ENCODE measurements at places on chromosomes 7 and 10. TPM values are rescaled to one million over a fixed set of nuclear protein-coding genes. Genes with fewer than 3 reads are reported as not detected.
A peak's percentile ranks its signal among the peaks of the same experiment; 100 is the strongest.

The AMPH gene
- total RNA-seq: not detected

The UFSP1 gene
- total RNA-seq: 8.4 TPM

The SPRN gene
- 1.2 TPM for total RNA-seq

The ADCY1 gene
- total RNA-seq: 17.0 TPM

The NUTM2D gene
- total RNA-seq: 7.8 TPM

The FAM149B1 gene
- 15.8 TPM for total RNA-seq

The LOXL4 gene
- 7.4 TPM for total RNA-seq

The MLXIPL gene
- 123 TPM for total RNA-seq

- DNase-seq: no peak
Observed at GRCh38 chr7:31986878-31987518, 83.2 kb downstream of the PDE1C start.

GRCh38 chr10:29245476-29245875 lies 43.4 kb upstream of the LYZL1 start:
- DNase-seq: peak; percentile 6

DNA sequence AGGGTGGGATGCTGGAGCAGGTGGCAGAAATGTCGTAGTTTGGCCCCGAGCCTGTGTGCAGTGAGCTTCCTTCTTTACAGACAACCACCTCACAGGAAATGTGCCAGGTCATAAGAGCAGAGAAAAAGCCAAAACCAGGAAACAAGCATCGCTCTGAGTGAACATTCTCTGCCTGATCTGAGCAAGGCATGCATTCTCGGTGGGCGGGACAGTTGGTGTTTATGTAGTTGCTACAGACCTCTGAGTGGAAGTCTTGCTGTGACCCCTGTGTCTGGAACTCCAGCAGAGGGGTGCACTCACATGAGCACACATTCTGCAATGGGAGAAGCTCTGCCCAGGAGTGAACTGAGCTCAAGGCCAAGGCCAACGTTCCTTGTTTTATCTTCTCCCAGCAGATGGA lies 230.1 kb downstream of the TCERG1L start:
- no peak for DNase-seq

GRCh38 chr7:128359939-128360338 lies 1.6 kb downstream of the PRRT4 start:
- no peak for DNase-seq

DNA sequence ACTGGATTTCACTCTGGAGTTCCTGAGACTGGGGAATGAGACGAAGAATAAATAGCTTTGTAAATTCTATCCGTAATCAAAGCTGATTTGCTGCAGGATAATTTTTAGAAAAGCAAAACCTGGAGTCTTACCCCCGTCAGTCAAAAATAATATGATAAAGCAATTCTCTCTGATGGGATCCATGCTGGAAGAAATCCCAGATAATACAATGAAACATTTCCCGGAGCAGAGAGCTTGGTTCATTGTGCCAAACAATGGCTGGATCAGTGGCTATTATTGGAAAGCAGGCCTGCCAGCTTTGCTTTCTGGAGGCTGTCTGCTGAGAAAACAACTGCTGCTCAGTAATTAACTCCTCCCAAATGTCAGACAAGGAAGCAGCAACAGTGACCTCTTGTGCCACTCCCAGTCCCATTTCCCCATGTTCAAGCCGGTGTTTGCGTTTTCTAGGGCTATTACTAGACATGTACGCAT lies 609.4 kb upstream of the PCDH15 start:
- peak; percentile 6 for DNase-seq

- no peak for DNase-seq
Observed at GRCh38 chr7:72053292-72053691, 358.8 kb downstream of the CALN1 start.

GRCh38 chr7:23332910-23333612 lies 33.9 kb downstream of the MALSU1 start:
- no peak for DNase-seq

DNA sequence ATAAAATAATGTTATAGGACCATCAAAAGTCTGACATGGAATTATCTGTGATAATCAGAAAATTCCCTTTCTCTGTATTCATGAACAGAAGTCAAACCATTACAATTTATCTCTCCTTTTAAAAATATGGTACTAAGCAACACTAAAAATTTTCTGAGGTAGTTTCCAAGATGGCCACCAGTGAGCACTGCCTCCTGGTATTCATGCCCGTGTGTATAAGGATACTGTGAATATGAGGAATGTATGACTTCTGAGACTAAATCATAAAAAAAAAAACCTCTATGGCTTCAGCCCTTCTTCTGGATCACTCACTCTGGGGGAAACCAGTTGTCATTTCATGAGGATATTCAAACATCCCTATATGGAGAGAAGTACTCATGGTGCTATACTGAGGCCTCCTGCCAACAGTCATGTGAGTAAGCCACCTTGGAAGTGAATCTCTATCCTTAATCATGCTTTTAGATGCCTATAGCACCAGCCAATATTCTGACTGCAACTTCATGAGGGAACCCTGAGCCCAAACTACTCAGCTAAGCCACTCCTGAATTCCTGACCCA lies 41.1 kb downstream of the SIRT1 start:
- no peak for DNase-seq

DNA sequence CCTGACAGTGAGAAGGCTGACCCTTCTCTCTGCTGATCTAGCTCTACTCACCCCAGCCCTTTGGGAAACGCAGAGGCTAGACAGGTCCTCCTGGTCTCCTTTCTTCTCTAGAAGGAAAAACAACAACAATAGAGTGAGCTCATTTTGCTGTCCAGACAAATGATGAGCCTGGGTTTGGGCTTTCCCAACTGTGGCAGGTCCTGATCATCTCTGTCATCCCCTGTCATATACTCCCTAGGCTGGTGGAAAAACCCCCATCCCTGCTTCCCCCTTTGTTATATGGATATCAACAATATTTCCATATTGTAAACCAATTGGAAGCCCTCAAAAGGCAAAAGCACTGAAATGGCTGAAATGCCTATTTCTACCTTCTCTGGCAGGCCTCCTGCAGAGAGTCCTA lies 9.2 kb upstream of the DDIT4 start:
- no peak for DNase-seq

DNA sequence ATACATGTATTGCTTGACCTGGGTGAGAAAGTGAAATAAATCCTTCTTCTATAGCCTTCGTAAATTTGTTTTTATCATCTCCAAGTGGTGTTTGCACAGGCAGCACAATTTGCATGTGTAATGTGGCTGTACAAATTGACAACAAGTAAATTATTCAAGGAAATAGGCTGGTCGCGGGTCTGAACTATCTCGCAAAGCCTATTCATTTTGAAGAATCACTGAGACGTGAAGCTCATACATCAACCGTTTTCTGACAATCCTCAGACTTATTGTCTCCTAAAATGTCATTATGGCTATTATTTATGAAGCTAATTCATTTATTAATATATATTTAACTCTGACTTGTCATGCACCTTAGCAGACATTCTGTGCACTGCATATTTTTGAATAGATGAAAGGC lies 16.2 kb upstream of the FAM204A start:
- no peak for DNase-seq

- no peak for DNase-seq
Observed at GRCh38 chr10:42987575-42987974, 89.3 kb upstream of the RET start.

- DNase-seq: no peak
Observed at GRCh38 chr10:82934429-82934828, 1059.4 kb downstream of the NRG3 start.

DNA sequence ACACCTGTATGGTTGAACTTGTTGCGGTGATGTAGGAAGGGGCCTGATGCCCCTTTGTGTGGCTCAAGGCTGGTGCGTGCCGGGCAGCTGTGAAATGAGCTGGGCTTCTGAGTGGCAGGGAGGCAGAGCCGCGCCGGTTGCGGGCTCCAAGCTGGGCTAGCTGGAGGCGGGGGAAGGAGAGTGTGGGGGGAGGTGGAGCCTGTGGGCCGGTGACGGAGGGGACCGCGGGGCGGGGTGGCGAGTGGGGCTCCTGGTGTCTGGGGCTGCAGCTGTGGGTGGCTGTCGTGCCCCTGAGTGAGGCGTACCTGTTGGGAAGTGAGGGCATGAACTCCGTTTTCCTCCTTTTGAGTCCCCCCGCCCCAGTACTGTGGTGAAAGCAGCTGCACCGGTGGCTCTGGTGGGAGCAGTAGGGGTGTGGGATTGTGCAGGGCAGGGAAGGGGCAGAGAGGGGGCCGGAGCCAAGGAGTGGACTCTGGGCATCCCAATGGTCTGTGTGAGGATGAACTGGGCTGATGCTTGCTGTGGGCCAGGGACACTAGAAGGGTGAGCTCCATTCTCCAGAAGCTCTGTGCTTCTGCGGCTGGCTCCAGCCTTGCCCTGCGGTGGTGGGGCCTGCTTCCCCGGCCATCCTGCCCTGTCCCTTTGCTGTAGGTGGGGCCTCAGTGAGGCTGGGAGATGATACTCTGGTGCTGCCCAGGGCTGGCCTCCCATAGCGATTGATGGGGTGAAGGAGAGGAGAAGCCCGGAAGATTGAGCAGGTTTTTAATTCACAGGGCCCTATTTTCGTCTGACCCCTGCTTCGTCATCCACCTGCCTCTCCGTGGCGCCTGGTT lies 41.7 kb downstream of the INPP5A start:
- DNase-seq: no peak

- no peak for DNase-seq
Observed at GRCh38 chr7:8751557-8752231, 318.3 kb downstream of the NXPH1 start.

DNA sequence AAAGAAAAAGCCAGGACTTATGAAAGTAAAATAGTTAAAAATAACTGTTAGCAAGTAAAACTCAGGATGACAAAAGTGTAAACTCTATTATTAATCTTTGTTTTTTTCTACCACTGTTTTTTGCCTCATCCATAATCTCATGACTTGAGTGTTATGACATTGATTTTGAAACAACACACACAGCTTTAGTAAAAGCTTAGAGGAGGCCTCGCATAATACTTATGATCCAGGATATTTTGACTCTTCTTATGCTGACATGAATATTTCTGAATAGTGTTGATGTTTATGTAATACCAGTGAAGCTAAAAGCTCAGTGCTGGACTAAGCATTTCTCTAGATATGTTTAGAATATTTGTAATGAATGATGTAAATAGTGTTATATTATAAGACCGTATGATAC lies 10.5 kb downstream of the KAT6B start:
- no peak for DNase-seq

DNA sequence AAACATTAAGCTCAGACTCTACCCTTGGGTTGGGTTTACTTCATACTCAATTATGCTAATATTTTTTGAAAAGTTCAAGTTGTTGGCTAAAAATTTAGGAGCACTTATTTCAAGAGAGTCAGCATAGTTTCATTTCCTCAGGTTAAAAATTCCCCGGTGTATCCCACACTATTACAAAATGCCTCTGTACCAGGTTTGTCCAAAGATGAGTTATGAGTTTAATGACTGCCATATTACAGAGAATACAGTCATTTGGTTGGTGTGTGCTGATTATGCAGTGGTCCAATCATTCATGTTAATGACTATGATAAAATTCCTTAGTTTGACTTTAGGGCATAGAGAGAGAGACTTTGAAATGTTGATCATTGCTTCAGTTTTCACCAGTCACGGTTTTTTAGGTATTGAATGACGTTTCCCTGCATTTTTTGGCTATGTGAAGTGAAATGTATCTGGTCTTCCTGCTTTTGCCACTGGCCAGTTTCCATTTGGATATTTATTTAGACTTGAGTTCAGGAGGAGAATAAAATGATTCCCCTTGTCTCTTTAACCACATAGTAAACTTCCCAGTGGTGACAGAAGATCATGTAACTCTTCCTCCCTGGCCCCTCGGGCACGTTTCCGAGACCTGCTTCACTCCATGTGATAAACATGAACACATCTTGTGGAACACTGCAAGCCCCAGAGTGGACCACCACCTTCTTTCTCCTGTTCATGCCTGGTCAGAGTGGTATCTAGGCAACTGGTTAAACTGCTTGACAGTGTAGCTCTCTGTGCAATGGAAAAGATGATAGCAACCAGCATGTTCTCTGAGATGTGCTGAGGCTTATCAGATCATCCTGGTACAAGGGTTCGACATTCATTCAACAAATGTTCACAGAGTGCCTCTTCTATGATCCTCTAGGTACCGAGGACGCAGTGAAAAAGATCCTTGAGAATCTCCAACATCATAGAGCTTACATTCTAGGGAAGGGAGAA lies 153.6 kb downstream of the CACNB2 start:
- DNase-seq: no peak

DNA sequence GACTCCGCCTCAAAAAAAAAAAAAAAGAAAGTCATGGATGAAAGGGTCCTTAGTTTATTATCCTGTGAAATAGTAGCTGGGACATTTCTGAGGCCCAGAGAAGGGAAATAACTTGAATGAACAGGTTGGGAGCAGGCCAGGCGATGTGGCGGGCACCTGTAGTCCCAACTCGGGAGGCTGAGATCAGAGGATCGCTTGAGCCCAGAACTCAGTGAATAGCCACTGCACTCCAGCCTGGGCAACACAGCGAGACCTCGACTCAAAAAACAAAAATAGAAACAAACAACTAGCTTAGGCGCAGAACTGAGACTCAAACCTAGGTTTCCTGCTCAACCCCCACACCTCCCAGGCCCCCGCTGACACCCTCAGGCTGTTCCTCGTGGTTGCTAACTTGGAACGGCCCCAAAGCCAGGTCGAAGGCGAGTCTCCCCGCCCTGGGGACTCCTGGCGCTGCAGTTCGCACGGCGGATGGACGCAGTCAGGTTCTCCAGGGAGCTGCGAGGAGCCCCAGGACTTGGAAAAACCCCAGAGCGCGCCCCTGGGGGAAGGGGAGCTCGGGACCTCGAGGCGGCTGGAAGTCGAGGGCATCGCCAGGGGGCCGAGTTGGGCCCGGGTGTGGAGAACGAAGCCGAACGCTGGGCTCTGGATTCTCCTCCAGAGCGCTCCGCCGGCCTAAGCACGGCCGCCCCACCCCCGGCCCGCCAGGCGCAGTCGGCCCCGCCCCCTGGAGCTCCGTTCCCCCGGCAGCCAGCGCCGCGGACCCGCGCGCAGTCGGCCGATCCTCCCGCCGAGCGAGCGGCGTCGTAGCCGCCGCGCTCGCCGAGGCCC lies at the start of gene STOX1:
Gene STOX1 (plus strand): TSS at position 768 of the 828 bp plus-strand sequence. CDS start 93 bp downstream, outside the sequence.
- DNase-seq: peak; percentile 42

DNA sequence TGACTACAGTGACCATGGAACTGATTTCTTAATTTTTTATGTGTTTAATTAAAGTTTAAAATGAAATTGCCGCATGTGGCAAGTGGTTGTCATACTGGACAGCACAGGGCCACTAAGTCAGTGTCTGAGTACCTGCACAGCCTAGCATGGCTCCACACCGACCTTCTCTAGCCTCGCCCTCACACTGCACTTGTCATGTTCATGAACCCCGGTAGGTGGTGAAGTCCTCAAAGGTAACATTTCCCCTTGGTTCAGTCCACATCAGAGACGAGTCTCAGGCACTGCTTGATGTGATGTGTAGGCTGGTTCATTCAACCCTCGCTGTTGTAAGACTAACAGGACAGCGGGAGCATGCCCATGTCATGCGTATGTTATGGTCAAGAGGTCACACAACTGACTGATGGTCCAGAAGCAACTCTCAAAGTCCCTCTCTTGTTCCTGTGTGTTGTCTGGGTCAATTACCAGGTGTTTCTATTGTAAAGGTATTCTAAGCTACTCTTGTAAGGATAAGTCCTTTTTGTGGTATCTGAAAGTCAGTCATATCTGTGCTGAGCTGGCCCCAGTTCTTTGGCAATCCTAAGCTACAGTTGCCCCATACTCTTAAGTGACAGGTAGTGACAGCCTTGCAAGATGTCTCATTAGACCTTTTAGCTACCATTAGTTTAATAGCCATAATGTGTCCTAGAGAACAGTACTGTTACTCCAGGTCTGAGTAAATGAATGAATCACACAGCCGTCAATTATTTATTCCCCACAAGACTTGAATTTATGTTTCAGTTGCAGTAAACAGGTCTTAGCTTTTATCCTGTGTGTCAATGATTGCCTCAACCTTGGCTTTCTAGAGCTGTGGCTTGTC lies 32.9 kb upstream of the ZC3HAV1L start:
- DNase-seq: no peak

Measured in prostate gland (tissue), 2 donors.